ENCODE measurements at places on chromosomes 5 and 9.

GRCh38 chr9:99127356-99128132, 22.6 kb downstream of the TGFBR1 start:
- DNase-seq, result peak; percentile 70

- DNase-seq, result peak; percentile 4
Observed at GRCh38 chr5:119583684-119584083, 45.7 kb upstream of the FAM170A start.

DNA sequence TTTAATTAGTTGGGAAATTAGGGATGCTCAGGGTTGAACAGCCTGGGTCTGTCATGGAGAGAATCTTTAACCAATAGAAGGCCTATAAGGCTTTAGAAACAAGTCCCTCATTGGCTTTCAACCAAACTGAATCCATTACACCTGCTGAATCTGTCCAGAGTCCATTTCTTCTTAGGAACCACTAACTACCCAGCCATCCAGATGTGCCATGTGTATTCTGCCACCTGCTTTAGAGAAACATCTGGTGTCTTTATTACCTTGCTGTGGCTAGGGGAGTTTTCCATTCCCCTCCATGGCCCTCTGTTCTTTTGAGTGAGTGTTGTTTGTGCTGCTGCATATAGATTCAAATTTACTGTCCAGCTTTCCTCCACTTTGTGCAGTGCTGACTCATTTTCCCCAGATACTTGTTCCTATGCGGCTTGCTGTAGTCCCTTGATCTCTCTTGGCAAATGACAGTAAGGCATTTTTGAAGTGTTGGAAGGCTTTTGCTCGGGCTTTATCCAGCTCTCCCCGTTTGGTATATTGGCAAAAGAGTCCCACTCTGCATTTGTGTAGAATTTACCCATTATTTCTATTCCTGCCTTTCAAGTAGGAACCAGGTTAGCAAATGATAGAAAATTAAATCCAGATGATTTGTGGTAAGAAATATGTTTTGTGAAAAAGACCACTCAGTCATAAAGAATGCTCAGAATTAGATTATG, 54.6 kb downstream of the NLN start:
- peak; percentile 75 for DNase-seq

GRCh38 chr5:172115541-172115982, 72.5 kb downstream of the STK10 start:
- DNase-seq, result no peak

DNA sequence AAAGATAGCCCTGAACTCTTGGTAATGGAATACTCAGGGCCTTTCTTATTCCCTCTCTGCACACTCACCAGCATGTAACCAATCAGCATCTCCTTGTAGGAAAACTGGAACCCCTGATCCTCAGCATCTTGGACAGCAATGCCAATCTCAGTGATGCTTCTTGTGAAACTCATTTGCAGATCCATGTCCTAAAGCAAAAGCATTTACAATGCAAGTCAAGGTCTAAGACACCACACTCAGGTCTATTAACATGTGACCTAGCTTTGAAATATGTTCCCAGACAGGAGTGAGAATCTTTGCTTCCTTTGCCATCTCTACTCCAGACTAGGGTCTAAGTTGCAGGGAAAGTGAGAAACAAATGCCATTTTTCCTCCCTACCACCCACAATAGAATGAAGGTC, 38.2 kb downstream of the MROH2B start:
- DNase-seq, result no peak

GRCh38 chr9:112271466-112272098, 61.8 kb downstream of the PTBP3 start:
- DNase-seq, result peak; percentile 20

DNA sequence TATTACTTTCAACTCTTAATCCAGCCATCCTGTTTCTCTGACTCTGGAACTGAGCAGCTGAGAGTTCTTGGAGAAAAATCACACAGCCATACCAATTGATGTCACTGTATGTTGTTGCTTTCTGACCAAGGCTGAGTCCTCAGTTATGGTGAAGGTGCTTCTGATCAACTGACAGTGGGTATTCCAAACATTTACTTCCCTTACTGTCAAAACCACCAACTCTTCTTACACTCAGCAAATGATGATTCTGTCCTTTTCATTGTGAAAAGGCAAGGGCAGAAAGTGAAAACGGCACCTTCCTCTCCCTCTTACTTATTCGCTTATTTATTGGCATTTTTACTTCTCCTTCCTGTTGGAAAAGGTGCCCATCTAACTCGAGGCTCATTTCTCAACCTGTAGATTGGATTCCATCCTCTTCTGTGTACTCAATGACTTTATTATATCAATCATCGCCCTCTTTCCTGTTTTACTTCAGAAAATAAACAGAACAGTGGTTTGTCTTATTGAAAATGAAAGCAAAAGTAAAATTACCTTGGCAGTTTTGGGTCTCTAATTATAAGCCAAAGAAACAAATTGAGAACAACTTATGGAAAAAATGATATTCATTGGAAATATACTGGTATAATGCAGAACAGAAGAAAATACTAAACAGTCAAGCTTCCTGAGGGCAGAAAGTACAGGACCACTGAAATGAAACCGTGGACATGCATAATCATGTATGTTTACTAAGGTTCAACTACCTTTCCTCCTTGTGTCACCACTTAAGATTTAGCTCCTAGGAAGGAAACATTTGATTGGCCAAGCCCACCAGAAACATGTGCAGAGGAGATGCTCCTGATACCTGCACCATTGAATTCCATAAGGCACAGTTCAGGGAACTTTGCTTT, 104.5 kb upstream of the CHD1 start:
- DNase-seq, result peak; percentile 17

DNA sequence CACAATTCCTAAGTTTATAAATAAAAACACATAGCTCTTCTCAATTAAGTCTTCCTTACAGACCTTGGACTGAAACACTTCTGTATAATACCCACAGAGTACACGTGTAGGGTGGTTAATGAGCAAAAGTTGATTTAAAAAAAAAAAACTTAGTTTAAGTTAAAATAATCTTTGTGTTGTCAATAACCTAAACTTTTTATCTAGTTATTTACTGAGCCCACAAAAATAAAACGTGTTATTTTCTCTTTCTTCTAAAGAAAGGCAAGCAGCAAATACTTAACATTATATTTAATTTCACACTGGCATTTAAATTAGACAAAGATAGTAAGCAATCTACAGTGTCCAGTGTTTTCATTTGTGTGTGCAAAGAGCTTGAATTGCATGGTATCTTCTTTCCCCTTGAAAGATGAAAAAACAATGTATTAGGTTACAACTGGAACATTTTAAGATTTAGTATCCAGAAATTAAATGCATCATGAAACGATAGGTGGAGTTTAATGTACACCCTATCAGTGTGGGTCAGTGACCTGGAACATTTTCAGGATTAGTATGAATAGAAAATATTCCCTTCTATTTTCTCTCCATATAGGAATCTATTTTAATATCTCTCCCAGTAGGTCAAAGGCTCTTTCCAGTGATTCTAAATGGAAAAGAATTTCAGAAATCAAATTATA, 1014.8 kb downstream of the NR2F1-AS1 start:
- DNase-seq, result no peak

DNA sequence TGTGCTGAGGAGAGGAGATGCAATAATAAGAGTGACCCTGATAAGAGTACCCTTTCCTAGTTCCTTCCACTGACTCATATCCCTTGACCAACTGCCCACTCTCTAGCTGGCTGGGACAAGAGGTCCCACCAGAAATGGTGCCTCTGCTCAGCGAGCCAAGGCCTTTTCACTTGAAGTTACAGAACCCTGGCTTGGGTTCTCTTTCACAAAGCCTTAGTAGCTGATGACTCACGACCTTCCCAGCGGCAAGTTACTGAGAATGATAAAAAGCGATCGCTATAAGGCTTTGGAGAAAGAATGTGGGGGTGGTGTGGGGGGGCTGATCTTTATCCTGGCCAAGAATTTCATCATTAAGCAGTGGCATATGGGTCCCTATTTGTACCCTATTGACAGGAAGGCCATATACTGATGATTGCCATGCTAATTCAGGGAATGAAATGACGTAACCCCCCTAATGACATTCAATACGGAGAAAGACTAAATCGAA, 90.3 kb downstream of the FBXO38 start:
- DNase-seq, result peak; percentile 6

GRCh38 chr5:17056141-17056631, 120.1 kb upstream of the MYO10 start:
- DNase-seq, result peak; percentile 23

GRCh38 chr5:50302815-50303490, 138.1 kb downstream of the EMB start:
- peak; percentile 66 for DNase-seq

DNA sequence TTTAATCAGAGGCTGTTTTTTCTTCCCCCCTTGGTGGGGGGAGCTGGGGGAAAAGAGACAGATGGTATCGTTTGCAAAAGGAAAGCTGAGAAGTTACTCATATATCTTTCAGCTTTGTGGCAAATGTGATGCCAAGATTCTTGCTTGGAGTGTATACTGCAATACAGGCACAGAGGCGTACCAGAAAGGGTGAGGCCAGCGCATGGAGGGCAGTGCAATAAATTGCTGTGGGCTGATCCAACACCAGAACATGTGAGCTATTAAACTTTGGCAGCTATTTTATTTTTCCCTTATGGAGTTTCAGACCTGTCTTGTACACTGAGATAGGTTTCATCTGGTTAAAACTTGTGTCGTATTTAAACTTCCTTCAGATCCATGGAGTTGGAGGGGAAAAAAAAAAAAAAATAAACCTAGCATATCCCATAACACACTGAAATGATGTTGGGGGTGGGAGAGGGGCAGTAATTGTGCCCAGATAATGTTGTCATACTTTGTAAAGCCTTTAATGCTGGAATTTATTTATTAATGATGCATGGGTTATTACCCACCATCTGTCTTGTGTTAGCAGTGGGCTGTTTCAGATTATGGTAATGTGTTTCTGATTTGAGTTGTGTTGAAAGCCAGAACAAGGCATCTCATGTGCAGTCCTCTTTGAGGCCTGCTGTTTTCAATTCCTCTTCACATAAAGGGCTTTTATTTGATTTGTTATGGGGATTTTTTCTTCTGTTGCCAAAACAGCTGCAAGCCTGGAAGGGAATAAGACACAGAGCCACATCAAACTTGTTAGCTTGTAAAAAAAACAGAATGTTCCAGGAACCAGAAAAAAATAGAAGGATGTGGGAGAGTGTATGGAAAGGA, 891.3 kb downstream of the TLE1 start:
- DNase-seq, result no peak

- no peak for DNase-seq
Observed at GRCh38 chr9:28209130-28209529, 635.8 kb upstream of the C9orf72 start.

DNA sequence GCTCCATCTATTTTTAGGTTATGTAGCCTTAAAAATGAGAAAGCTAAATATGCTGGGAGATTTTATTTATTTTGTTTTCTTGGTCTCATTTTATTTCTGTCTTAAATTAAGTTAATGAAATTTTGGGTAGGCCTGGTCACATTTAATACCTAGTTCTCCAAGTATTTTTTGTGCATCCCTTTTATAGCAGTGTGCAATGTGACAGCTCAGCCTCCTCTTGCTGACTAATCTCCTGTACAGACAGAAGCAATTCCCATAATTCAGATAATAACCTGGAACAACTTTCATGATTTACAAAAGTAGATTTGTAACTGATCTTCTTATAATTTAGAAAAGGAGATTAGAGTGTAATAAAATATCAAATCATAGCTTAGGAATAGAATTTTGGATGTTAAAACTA, 403.9 kb downstream of the ADGRV1 start:
- no peak for DNase-seq

- DNase-seq, result peak; percentile 45
Observed at GRCh38 chr9:4397917-4398316, 92.4 kb upstream of the SLC1A1 start.

DNA sequence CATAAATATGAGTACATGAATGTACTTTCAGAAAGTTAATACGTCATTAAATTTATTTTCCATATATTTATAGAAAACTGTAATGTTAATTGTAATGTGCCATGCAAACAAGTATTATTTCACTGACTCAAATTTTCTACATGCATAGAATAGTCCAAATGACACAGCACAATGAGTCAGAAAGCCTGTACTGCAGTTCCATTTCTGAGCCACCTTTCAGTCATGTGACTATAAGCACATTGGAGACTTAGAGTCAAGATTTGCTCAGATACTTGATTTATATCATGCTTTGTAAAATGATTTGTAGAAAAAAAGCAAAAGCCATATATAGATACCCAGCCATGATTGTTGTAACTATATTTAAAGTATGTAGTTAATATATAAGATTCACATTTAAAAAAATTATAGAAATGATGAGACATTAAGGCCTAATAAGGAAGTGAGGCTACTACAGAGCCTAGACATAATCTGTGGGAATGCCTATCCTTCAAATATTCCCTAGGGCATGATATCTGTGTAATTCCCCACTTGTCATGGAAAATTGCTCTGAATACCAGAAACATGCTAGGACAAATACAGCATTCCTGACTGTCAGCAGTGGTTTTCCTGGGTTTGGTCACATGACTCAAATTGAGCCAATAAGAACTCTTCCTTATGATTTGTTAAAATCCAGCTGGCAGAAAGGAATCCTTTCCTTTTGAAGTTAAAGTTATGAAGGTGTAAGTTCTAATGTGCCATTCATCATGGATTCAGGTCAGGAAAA, 50.0 kb downstream of the PTPRD start:
- no peak for DNase-seq

- DNase-seq, result no peak
Observed at GRCh38 chr9:95901506-95901905, 26.0 kb downstream of the ERCC6L2 start.

- DNase-seq, result peak; percentile 51
Observed at GRCh38 chr9:110891760-110892159, 146.5 kb downstream of the LPAR1 start.

DNA sequence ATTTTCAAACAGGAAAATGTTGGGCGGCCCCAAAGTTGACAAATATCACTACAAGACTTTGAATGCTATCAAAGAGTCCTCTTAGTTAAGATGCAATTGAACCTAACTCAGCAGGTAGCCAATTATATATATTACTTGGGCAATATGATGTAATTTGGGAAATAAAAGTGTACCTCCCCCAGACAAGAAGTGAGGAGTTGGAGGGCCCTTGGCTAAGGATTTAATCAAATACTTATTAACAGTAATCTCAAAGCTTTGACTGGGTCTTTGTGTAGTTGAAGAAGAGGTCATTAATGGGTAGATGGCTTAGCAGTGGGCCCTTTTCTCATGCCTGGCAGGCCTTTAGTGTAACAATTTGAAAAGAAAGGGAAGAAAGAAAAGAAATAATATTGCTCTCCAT, 599.0 kb downstream of the CSNK1G3 start:
- no peak for DNase-seq

- DNase-seq, result no peak
Observed at GRCh38 chr9:130289711-130290241, 24.2 kb downstream of the HMCN2 start.

Data from EL (cell line).